NCI-H774 (cell line): ENCODE measurements at places on chromosomes 5 and 9.

- no peak for DNase-seq
Measured at GRCh38 chr9:14806941-14807520, 84.5 kb upstream of the CER1 start.

GRCh38 chr5:9156282-9156681 is 389.6 kb downstream of the SEMA5A start:
- DNase-seq = no peak

DNA sequence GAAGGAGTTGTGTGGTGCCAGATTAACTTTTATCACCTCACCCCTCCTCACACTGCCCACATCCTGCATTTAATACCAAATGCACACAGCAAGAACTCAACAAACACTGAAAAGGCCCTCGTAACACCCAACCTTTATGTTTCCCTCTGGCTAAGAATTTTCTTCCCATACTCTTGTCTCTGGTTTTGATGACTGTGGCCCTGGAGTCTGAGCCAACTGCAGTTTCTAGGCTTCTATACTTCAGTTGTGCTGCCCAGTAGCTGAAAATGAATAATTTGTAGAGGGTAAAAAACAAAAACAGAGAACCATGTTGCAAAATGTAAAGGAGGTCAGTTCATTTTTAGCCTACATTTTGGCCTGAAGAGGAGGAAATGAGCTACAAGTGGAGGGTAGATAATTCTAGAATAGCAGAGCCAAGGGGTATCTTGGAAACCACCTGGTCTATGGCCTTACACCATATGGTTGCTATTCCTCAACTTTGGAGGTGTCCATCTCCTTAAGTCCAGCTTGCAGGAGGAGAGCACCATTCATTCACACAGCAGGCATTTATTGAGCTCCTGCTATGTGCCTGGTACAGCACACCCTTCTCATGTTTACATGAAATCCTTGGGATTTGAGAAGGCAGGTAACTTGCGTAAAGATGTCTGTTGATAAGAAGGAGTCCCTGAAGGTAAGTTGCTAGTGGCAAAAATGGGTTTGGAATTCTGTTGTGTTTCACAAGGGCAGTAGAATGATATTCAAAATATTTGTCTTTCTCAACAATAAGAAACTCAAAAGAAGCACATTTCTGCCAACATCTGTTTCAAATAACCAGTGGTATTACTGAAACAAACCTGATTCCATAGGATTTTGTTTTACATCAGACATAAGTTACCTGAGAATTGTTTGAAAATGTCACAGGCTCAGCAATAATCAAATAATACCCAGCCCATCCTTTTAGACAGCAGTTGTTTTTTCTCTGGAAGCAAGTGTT is 83.8 kb upstream of the TNFAIP8 start:
- DNase-seq = no peak

GRCh38 chr5:116577064-116577788 is 2.6 kb upstream of the SEMA6A start:
- no peak for DNase-seq

- no peak for DNase-seq
Measured at GRCh38 chr9:105281272-105281671, 36.8 kb downstream of the SLC44A1 start.

GRCh38 chr9:91640428-91640827 is 216.8 kb upstream of the NFIL3 start:
- no peak for DNase-seq

DNA sequence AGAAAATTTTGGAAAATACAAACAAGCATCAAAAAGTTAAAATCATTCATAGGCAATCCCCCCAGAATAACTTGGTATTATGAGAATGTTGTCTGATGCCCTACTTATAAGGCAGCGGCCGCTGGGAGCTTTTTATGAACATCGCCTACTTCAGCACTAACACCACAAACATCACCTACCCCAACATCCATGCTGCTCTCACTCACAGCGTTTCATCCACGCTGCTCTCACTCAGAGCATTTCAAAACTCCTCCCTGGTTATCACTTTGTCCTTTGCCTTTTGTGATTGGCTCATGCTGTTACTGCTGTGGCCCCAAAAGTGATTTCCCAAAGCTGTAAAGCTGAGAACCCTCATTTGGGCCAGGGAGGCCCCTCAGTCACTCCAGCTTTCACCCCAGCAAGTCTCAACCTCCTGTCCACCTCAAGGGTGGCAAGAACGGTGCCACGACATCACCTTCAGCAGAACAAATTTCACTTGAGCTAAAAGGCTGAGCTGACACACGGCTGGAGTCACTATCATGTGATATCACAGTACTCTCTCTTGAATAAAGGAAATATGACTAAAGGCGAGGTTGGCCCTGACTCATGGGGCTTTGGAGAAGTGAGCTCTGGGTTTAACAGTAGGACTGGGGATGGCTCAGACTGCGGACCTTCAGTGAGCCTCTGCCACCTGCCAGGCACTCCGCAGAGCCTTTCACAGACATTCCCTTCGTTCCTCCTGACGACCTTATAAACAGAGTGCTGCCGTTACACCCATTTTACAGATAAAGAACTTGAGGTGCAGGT is 25.2 kb downstream of the SHC3 start:
- DNase-seq = no peak

- no peak for DNase-seq
Measured at GRCh38 chr5:151812757-151813309, 41.1 kb downstream of the G3BP1 start.

GRCh38 chr5:107437154-107437553 is 233.6 kb downstream of the EFNA5 start:
- DNase-seq = no peak

- no peak for DNase-seq
Measured at GRCh38 chr5:73826301-73827105, 200.5 kb downstream of the ARHGEF28 start.

DNA sequence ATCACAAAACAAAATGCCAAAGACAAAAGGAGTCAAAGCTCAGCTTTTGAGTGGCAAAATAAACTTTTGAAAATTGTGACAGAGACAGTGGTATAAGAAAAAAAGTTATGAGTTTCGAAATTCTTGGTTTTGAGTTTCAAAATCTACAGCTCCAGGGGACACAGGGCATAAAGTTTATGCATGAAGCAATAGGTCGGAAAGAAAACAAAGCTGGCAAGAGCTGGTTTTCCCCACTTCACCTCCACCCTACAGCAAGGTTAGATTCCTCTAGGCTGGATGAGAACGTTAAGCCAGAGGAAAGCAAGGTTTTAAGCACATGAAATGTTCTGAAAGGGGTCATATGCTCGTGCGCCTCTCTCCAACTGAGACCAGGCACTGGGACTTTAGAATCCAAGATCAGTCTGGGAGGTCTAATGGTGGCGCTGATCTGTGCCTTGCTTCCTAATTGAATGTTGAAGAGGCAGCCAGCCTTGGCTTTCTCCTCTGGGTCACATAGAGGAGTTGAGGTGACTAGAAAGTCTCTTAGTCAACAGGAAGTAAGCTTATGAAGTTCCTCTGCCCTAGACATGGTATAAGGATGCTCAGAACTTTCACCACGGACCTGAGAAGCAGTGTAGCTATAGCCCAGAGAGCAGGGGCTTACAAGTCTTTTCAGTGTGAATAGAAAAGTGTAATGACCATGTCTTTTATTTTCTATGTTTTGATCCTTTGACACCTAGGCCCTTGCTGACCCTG is 167.7 kb upstream of the DMAC1 start:
- no peak for DNase-seq

DNA sequence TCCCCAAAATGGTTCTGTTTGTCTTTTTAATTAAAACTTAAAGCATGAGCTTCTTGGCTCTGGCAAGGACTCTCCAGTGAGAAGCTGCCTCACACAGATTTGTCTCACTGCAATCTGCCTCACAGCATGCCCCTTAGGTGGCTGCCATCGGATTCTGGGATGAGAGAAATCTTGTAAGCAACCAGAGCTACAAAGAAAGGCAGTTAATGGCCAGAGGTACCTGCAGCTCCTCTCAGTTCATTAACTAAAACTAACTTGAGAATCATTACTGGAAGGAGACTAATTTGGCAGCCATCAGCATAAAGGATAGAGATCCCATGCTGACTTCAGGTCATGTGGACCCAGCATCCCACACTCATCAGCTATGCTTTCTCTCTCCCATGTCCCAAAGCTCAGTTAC is 220.6 kb upstream of the DMAC1 start:
- no peak for DNase-seq

DNA sequence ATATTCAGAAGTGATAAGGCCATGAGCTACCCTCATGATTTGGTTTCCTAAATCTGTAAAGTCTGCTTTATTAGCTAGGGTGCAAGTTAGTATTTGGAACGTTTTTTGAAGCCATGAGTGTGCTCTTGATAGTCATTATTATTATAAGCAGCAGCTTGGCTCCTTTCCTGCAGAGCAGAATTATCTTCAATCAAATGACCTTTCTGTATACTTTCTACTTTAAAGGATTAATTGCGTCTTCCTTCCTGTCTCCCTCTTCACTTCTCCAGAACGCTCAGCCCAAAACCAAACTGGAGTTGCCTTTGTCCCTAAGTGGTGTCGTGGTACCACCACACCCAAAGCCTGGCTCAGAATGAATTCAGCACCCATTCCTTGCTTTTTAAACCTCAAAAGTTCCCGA is 211.3 kb downstream of the ARHGAP26 start:
- no peak for DNase-seq

GRCh38 chr5:83251849-83252248 is 174.5 kb downstream of the XRCC4 start:
- DNase-seq = no peak

- peak; percentile 59 for DNase-seq
Measured at GRCh38 chr9:21096172-21096900, 18.6 kb upstream of the IFNB1 start.

DNA sequence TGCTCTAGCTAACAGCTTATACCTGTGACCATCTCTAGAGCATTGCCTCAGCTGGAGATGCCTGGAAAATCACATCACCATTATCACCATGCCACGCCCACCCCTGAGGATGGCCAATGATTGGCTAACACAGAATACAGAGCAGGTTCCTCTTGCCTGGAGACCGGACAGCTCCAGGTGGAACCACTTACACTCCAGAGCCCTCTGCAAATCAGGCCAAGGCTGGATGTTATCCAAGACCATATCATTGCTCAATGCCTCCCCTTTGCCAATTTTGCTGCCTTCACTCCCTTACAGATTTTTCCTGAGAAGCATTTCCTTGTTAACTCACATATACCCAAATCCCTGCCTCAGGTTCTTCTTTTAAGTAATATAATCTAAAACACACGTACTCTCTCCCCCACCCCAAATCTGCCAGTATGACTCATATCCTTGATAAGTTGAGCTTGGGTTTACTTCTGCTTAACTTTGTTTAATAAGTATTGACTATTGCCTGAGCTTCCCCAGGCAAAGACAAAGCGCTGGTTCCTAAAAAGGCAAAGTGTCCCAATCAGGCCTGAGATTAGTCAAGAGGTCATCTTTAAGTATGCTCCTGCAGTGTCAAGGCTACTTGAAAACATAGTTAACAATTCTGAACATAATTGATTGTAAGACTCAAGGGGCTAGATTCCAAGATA is 309.6 kb downstream of the EPB41L4A start:
- DNase-seq = no peak

- DNase-seq = peak; percentile 71
Measured at GRCh38 chr5:343461-344401, 22.2 kb downstream of the AHRR start.

- DNase-seq = no peak
Measured at GRCh38 chr9:92289708-92290390, 3.6 kb downstream of the IARS1 start.

DNA sequence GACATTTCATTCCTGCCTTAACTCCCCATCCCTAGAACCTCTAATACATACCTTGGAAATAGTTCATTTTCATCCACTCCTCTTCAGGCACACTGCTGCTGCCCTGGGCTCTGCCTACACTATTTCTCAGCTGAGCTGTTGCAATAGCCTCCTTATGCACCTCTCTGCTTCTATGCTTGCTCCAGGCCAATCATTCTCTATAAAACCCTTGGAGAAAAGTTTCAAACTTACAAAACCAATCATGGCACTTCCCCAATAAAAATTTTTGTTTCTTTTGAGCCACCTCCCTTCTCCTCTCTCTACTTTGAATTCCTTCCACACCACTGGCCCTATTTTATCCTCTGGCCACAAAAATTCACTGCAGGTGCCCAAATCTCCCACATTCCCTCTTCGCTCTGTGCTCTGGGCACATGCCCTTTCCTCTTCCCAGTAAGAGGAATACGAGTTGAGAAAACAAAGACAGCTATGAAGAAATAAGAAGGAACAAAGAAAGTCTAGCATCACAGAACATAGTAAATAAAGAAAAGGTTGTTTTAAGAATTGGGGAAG is 301.4 kb downstream of the ELAVL2 start:
- DNase-seq = no peak

DNA sequence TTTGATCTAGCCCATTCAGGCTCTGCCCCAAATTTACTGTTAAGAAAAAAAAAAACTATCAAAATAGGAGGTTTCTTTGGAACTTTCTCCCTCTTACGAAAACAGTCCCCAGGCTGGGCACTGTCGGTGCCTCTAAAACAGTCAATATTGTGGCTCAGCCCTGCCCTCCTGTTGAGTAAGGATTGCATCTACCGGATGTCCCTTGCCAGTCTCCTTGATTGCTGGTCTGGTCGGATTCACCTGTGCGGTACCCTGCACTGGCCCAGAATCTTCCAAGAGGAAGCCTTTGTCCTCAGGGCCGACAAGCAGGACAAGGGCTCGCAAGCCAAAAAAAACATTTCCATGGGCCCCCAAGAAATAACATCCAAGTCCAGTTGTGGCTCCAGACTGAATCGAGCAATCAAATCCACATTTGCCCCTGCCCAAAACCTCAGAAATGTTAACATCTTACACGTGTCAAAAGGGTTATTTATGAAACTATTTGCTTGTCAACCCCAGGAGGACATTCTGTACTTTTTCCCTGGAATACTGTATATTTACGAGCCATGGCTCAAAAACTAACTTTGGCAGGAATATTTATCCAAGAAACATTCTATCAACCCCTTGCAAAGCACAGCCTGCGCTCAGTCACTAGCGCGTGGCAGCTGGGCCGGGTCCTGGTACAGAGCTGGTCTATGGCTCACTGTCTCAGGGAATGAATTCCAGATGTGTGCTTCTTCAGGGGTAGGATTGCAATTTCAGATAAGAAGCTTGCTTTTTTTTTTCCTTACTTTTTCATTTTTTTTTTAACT is 129.2 kb upstream of the ADRA1B start:
- no peak for DNase-seq

DNA sequence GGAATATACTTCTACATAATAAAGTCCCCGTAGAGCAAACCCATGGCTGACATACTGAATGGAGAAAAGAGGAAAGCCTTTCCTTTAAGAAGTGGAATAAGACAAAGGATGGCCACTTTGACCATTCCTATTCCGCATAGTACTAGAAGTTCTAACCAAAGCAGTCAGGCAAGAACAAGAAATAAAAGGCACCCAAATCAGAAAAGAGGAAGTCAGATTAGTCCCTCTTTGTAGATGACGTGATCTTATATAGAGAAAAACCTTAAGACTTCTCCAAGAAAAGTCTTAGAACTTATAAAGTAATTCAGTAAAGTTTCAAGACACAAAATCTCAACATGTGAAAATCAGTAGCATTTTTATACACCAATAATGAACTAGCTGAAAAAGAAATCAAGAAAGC is 133.9 kb downstream of the GIN1 start:
- DNase-seq = no peak
